ENCODE measurements at places on chromosomes 16 and 17.
A peak's percentile ranks its signal among the peaks of the same experiment; 100 is the strongest.

DNA sequence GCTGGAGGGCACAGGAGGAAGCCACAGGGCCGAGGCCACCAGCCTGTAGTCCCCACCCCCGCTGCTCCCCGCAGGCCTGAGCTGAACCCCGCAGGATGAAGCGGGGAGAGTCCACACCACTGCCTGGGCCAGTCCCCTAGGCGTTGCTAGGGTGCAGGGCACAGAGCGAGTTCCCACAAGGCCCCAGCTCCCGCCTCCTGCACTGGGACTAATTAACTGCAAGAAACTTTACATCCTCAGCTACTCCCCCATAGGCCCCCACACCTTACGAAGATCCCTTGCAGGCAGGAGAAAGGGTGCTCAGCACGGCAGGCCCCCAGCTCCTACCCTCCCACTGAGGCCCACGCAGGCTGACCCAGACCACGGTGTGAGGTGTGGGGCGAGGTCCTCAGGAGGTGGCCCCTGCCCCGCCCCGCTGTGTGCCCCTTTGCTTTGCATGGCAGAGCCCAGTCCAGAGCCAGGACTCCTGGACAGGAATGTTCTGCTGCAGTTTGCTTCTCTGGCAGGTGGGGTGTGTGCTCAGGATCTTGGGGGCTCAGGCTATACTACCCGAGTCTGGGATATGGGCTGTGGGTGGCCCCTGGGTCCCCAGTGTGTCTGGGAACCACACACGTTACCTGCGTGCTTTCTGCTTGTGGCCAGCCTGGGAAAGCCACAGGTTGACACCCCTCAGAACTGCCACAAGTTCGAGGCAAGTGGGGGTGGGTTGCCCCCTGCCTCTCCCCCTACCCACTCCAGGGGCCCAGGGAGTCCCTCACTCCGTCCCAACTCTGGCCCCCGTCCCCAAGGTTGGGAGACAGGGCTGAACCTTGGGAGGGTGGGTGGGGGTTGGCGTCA is 1.2 kb downstream of the GNG13 start:
- no peak for DNase-seq

GRCh38 chr16:13697013-13697412 is 222.9 kb upstream of the ERCC4 start:
- no peak for DNase-seq

DNA sequence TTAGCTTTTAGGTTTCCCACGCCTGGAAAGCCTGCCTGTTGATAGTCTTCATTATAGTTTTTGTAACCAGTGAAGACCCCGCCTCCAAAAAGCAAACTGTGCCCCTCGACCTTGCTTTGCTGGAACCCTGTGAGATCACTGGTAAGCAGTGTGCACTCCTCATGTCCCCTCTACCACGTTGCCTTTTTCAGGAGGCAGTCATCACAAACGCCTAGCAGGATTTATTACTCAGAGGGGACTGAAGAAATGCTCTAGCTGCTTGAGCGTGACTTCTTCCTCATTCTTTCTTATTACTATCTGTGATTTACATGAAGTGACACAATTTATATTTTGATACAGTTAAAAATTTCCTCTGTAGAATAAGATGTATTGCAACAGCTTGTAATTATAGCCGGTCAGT is 6.5 kb upstream of the KRTAP3-1 start:
- DNase-seq, result no peak

GRCh38 chr17:34633351-34633750 is 54.0 kb downstream of the TMEM132E start:
- DNase-seq, result no peak

DNA sequence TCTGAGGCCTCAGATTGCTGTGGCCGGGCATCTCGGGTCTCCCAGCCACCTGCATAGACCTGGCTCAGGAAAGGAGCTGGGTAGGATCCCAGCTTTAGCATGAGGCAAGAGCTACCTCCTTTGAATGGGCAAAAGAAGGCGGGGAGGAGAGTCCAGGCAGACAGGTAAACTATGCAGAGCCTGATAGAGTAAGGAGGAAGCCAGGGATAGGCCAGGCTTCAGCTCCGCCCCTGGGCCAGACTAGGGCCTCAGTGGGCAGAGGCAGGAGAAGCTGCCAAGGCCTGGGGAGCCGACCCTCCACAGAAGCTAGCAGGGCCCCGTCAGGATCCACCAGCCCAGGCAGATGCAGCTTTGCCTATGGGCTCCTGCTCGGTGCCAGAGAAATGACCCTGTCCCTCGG is 22.6 kb upstream of the UBE2G1 start:
- no peak for DNase-seq

- no peak for DNase-seq
Measured at GRCh38 chr16:58638148-58639036, 8.8 kb upstream of the CNOT1 start.

- DNase-seq, result no peak
Measured at GRCh38 chr17:74070998-74071679, 132.3 kb upstream of the RPL38 start.

- DNase-seq, result peak; percentile 24
Measured at GRCh38 chr17:82592767-82593589, 55.3 kb downstream of the WDR45B start.

DNA sequence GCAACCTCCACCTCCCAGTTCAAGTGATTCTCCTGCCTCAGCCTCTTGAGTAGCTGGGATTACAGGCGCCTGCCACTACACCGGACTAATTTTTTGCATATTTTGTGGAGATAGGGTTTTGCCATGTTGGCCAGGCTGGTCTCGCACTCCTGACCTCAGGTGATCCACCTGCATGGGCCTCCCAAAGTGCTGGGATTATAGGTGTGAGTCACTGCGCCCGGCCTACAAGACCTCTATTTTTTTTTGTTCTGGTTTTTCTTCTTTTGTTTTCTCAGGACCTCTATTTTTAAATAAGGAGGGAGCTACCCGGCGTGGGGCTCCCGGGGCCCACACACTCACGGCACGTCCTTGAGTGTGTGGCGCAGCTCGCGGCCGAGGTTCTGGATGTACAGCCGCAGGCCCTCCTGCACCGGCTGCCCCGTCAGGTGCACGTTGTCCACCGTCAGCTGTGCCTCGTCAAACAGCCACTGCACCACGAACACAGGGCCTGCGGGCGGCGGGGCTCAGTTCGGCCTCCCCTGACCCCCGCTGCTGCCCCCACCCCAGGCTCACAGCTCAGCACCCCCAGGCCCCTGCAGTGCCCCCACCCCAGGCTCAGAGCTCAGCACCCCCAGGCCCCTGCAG is 5.8 kb downstream of the NOTUM start:
- no peak for DNase-seq

DNA sequence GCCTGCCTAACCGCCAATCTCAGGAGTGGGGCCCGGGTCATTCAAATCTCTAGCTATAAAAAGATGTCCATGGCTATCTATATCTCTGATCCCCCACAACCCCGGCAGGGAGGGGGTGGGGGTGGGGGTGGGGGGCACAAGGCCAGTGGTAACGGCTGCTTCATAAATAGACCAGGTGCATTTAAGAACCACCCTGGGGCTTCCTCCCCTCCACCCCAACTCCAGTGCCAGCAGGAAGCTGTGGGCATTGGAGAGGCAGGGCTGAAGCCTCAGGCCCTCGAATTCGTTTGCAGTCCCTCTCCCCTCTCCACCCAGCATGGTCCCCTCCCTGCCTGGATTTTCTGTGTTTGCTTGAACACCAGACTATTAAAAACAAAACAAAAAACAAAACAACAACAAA is 56.0 kb downstream of the RAP1GAP2 start:
- no peak for DNase-seq

DNA sequence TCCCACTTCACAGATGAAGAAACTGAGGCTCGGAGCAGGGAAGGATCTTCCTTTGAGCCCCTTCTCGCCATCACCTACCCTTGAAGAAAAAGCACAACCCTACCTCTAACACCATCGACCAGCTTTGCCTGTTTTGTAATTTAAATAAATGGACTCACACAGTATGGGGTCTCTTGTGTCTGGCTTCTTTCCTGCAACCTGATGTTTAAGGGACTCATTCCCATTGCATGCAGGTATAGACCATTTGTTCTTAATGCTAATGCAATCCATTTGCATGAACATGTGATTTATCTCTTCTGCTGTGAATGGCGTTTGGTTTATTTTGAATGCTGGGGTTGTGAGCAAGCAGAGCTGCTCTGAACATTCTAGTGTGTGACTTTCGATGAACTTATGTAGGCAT is 150.8 kb upstream of the FOXF1 start:
- DNase-seq, result no peak

GRCh38 chr17:64024215-64024654 is 3.8 kb upstream of the ICAM2 start:
- no peak for DNase-seq

- no peak for DNase-seq
Measured at GRCh38 chr16:11165894-11166665, 89.9 kb downstream of the SOCS1 start.

DNA sequence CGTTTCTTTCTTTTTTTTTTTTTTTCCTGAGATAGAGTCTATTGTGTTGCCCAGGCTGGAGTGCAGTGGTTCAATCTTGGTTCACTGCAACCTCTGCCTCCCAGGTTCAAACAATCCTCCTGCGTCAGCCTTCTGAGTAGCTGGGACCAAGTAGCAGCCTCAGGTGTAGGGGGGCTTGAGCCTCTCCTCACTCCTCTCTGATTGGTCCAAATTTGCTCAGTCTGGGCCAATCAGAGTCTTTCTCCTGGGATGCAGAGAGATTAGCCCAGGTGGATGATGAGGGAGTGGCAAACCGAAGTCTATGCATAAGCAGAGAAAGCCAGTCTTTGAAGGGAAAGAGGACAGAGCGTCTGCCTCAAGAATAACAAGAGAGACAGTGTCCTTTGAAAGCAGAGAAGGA is 99.0 kb downstream of the BMERB1 start:
- no peak for DNase-seq

GRCh38 chr17:79207960-79208359 is 133.3 kb downstream of the ENGASE start:
- no peak for DNase-seq

DNA sequence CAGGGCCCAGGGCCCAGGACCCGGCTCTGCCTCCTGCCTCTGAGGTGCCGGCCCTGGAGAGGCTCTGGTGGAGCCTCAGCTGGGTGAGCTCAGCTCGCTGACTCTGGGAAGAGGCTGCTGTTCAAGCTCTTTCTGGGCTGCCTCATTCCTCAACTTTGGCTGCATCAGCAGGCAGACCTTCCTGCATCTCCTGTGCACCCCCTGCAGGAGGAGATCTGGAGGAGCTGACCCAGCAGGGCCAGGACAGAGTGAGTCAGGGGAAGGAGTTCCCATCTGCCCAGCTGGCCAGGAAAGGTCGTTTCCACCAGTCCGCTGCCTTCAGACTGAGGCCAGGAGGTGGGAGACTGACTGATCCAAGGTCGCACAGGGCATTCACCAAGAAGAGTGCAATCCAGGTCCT is 10.7 kb downstream of the CRHR1 start:
- DNase-seq, result no peak

DNA sequence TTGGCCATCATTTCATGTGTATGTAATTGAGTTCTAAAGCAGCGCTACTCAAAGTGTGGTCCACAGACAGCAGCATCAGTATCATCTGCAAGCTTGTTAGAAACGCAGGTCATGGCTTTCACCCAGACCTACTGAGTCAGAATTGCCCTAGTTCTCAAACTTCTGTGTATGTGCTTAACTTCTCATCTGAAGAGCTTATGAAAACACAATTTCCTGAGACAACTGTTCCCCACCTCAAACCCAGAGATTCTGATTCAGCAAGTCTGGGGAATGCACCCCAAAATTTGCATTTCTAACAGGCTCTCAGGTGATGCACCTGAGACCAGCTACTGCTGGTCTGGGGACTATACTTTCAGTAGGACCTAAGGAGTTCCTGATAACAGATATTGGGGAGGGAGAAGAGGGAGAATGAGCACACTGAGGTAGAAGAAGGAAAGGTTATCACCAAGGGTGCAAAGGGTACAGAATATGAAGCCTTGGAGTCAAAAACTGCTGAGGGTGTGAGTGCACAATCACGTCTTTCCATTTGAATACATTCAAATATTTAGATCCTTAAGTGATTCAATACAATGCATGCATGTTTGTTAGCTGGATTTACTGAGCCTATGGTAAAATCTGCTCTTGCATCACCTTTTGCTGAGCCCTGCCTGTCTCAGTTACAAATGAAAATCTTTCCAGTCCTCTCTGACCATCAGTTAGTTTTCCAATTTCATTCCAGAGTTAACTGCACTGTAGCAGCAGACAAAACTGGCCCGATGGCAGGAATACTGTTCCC is 29.2 kb upstream of the SKAP1 start:
- DNase-seq, result no peak

- no peak for DNase-seq
Measured at GRCh38 chr17:61132524-61132923, 267.1 kb upstream of the TBX2 start.

DNA sequence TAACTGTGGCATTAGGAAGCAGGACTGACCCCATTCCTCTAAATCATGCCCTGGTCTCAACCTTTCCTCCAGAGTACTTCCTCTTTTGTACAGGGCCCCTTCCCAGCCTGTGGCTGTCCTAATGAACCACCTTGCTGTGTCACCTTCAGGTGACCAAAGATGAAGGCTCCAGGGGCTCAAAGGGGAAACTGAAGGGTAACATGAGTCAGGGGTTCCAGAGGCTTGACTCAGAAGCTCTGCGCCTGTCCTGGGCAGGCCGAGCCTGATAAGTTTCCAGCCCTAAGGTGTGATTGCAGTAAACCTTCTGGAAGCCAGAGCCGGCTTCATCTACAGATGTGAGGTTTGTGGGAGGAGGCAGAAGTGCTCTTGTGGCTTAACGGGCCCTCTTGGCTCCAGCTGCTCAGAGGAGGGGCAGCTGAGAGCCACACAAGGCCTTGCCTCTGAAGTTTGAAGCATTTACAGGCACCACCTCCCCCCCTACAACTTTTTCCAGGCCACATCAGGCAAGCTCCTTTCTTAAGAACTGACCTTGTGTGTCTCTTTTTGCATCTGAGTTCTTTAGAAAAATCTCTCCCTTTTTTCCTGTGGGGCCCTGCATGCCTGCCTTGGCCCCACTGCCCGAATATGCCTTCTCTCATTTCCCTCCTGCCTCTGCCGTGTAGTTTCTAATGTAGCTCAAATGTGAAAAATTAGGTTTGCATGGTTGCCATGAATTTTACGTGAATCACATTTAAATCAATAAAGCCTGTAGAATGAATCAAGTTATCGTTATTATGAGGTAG is 149.9 kb downstream of the CLEC16A start:
- no peak for DNase-seq

- DNase-seq, result no peak
Measured at GRCh38 chr17:1351971-1352370, 48.1 kb downstream of the YWHAE start.

GRCh38 chr17:80381416-80381923 is 33.5 kb upstream of the ENDOV start:
- no peak for DNase-seq

DNA sequence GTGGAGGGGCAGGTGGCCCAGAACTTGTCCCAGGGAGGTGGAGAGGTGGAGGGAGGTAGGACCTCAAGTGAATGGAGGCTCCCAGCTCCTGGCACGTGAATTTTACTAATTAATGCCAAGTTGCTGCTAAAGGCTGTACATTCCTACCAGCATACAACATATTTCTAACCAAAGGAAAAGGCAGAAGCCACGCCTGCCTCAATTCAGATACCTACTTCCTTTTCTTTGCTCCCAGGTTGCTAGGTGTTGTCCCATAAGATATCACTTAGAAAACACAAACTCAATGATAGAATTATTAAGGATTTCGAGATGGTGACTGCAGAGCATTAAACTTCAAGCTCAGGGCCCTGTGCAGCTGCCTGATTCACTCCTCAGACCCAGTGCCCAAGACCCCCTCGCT is 20.5 kb upstream of the SMPD3 start:
- no peak for DNase-seq

- no peak for DNase-seq
Measured at GRCh38 chr16:273547-274421, 2.0 kb downstream of the RGS11 start.

- DNase-seq, result peak; percentile 53
Measured at GRCh38 chr17:48841395-48841831, 10.6 kb downstream of the CALCOCO2 start.

- no peak for DNase-seq
Measured at GRCh38 chr17:66541461-66542128, 239.2 kb downstream of the PRKCA start.

Data from stimulated activated effector memory CD8-positive, alpha-beta T cell treated with anti-CD3 and anti-CD28 coated beads, Interleukin-12 subunit alpha, Interleukin-12 subunit beta, amount 100 ng/mL, for 72 hours (primary cell).